Lung (tissue), 17 donors: ENCODE measurements at places on chromosomes 1 and 21. TPM values are rescaled to one million over a fixed set of nuclear protein-coding genes. Genes with fewer than 3 reads are reported as not detected.
A peak's percentile ranks its signal among the peaks of the same experiment; 100 is the strongest.

DNA sequence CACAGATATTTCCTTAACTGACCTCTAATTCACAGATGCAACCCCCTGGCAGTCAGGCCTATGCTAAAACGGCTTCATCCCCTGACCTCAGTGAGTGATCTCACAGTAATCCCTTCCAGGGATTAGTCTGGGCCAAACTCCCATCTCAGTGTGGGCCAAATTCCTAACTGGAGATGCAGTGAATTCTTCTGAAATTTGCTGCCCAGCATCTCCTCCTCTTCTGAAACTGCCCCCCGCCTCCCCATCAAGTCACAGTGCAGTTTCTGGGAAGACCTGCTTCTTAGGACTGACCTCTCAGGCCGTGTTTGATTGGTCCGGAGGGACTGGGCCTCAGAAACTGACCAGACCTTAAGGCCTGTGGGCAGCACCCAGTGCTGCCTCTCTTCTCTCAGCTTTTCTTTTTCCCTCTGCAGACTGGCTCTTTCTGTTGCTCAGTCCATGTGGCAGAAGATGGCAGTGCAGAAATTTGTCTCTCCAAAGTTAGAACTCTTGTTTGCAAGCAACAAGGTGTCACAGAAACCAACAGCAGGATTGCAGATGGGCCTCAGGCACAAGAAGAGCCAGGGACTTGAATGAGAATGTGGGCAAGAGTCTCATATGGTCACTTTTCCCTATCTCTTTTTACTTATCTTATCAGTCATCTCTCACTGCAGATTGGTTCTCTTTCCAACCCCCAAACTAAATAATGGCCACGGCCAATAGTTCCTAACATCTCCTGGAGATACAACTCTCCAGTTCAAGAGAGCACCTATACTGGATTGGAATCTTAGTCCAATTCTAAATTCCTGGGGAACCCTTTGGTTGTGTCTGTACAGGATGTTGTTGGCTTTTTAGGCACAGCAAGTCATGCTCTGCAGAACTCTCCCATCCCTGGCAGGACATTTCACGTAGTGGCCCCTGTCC, 95.5 kb upstream of the RALGPS2 start:
- DNase-seq: no peak
- H3K36me3 ChIP-seq: no peaks in the 10 kb centered on the region
- H3K4me3 ChIP-seq: no peak overlapping the region
- no peaks in the 10 kb centered on the region for H3K27me3 ChIP-seq

GRCh38 chr1:247421074-247421473, 5.1 kb downstream of the NLRP3 start:
- no peaks in the 10 kb centered on the region for H3K27me3 ChIP-seq
- DNase-seq: no peak
- H3K4me3 ChIP-seq: no peak overlapping the region
- no peaks in the 10 kb centered on the region for H3K36me3 ChIP-seq
- H3K27ac ChIP-seq: no peak overlapping the region

- H3K27ac ChIP-seq: no peak within 1 kb of the TSS
- peak within 1 kb of the TSS; percentile 28 for H3K4me3 ChIP-seq
- peak; percentile 58 for DNase-seq
- H3K4me1 ChIP-seq: no peaks in the 10 kb centered on the region
- no peaks in the 10 kb centered on the region for H3K36me3 ChIP-seq
- H3K27me3 ChIP-seq: peaks cover 23% of the 10 kb centered on the region
These were observed at the start of gene PCP4L1 for GRCh38 chr1:161258439-161259344. TSS of gene PCP4L1 (plus strand) at chr1:161258745. CDS start at chr1:161258975, 230 bp downstream.

DNA sequence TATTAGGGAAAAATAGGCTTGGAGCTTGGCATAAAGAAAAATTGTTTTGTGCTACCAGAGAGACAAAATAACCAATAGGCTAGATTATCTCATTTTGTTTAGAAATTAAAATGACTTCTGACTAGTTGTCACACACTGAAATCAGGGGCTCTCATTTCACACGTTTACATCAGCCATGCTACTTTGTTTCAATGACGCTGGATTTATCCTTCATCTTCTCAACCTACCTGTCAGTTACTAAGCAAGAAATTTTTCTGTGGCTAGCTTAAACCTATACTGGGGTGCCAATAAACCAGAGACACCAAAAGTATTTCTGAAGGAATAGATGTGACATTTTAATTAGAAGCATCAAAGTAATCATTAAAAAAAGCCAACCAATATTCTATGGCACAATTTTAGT, 518.1 kb upstream of the NR5A2 start:
- no peak overlapping the region for H3K4me3 ChIP-seq
- H3K36me3 ChIP-seq: no peaks in the 10 kb centered on the region
- no peaks in the 10 kb centered on the region for H3K4me1 ChIP-seq
- DNase-seq: no peak
- H3K27me3 ChIP-seq: no peaks in the 10 kb centered on the region

- no peaks in the 10 kb centered on the region for H3K27me3 ChIP-seq
- no peaks in the 10 kb centered on the region for H3K36me3 ChIP-seq
- H3K4me1 ChIP-seq: no peaks in the 10 kb centered on the region
- H3K27ac ChIP-seq: no peak within 1 kb of the TSS
These were observed at the start of gene SLC45A3 for GRCh38 chr1:205680073-205680851. TSS of gene SLC45A3 (minus strand) at chr1:205680509. CDS start at chr1:205664656, 15,853 bp downstream.

GRCh38 chr1:221925947-221926346, 184.1 kb upstream of the DUSP10 start:
- no peak overlapping the region for H3K4me3 ChIP-seq
- no peak for DNase-seq
- H3K27me3 ChIP-seq: no peaks in the 10 kb centered on the region
- H3K4me1 ChIP-seq: no peaks in the 10 kb centered on the region
- no peak overlapping the region for H3K27ac ChIP-seq

DNA sequence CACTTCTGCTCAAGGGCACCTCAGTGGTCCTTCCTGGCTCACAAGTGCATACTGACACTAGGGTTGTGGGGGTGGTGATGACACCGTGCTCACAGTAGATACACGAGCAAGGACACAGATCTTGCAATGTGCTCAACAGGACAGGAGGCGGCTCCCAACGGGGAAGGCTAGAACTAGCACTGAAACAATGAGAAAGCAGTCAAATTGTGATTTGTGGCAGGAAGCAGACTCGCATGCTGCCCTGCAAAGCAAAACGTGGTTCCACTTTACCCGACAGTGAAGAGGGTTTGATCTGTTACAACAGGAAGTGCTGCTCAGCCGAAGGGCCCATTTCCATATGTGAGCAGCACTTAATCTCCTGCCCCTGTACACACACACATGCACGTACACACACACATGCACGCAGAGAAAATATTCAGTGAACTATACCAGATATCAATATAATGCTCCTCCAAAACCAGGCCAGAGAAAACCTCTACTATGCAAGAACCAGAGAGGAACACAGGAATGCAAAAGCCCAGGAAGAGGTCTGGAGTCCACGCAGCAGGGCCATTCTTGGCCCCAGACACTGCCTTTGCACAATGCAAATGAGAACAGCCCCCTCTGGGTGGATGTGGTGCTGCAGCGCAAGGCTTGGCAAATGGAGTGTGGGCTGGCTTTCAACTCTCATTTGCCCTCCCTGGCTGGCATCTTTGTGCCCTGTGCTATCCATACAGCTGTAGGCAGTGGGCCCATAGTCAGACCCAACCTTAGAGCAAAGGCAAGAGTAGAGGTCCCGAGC, 47.1 kb downstream of the KANK4 start:
- peaks cover 5% of the 10 kb centered on the region for H3K4me1 ChIP-seq
- H3K4me3 ChIP-seq: no peak overlapping the region
- no peaks in the 10 kb centered on the region for H3K27me3 ChIP-seq
- no peaks in the 10 kb centered on the region for H3K36me3 ChIP-seq

DNA sequence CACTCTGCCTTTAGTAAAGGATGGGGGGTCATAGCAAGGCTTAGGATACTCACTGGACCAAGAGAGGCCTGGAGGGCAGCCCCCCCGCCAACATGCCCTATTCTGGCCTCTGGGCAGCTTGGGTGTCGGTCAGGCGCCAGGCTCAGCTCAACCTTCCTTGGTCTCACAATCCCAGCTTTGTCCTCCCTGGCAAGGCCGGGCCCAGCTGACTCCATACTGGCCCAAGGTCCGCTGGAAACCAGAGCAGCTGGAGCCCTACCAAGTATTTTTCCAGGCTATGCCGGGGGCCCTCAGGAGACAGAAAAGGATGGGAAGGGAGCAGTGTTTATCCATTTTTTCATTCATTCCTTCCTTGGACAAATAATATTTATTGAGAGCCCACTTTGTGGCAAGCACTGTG, 6.2 kb downstream of the FBXO2 start:
- H3K27me3 ChIP-seq: peaks cover 33% of the 10 kb centered on the region
- H3K27ac ChIP-seq: no peak overlapping the region
- no peaks in the 10 kb centered on the region for H3K4me1 ChIP-seq

GRCh38 chr1:190453550-190453949, 24.1 kb downstream of the BRINP3 start:
- H3K36me3 ChIP-seq: no peaks in the 10 kb centered on the region
- H3K4me1 ChIP-seq: no peaks in the 10 kb centered on the region
- DNase-seq: no peak
- H3K27me3 ChIP-seq: no peaks in the 10 kb centered on the region
- no peak overlapping the region for H3K4me3 ChIP-seq

DNA sequence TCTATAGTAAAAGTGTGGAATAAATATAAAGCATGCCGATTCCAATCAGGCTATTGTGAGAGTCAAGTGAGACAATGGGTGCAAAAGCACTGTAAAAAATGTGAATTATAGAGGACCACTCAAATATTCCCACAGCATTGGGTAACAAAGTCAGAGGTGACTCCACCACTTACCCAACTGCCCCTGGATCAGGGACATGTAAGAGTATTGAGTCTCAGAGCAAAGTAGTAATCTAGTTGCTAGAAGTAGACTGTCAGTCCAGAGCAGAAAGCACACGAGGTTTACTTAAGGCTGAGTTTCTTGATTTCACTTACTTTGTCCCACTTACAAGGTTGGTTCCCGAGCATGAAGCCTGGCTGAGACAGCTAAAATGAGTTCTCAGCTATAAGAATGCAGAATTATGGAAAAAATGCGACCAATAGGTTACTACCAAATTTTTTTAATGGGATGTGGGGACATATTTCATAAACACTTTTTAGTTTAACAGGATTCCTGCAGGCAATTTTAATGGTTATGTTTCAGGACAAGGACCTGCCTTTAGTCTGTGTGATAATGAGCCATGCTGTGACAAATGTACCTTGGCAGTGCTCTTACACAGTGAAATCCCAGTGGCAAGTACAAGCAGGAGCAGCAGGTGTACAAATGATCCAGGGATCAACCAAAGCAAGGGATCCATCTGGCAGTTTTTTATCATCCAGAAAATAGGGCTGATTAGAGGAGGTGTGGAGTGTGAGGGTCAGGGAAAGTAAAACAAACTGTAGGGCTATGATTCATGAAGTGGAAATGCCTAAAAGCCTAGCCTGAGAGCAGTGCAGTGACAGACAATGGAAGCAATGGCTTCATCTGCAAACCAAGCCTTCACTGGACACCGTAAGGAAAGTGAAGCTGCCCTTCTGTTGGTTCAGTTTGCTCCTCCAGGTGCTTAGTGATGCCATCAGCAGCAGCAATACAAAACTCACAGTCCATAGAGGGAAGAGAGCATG, 156.2 kb upstream of the SPAG17 start:
- H3K4me1 ChIP-seq: no peaks in the 10 kb centered on the region
- no peak overlapping the region for H3K4me3 ChIP-seq
- no peak for DNase-seq
- no peaks in the 10 kb centered on the region for H3K27me3 ChIP-seq

- H3K27me3 ChIP-seq: no peaks in the 10 kb centered on the region
- no peak for DNase-seq
- no peak overlapping the region for H3K4me3 ChIP-seq
- no peak overlapping the region for H3K27ac ChIP-seq
- peaks cover 4% of the 10 kb centered on the region for H3K4me1 ChIP-seq
These were observed 79.0 kb downstream of the CD58 start for GRCh38 chr1:116491700-116492357.

DNA sequence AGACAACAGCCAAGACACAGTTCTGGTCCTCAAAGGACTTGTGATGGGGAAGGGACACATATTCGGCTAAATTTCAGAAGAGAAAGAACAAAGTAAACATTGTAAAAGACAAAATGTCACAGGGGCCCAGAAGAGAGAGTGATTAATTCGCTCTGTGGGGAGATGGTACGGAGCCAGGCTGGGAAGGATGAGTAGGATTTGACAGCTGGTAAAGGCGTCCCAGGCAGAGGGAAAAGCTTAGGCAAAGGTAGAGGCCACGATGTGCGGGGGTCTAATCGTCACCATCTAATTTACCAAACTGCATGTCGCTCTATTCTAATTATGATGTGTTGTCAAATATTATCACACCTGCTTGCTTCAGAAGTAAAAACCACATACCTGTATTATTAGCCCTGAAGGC, 17.3 kb upstream of the EFNA1 start:
- no peaks in the 10 kb centered on the region for H3K4me1 ChIP-seq
- no peaks in the 10 kb centered on the region for H3K27me3 ChIP-seq
- H3K36me3 ChIP-seq: no peaks in the 10 kb centered on the region
- H3K27ac ChIP-seq: no peak overlapping the region
- DNase-seq: no peak

GRCh38 chr21:18602711-18603110, 199.1 kb upstream of the TMPRSS15 start:
- no peaks in the 10 kb centered on the region for H3K36me3 ChIP-seq
- H3K4me3 ChIP-seq: no peak overlapping the region
- no peak for DNase-seq

GRCh38 chr1:32770741-32771548, 46.2 kb downstream of the YARS1 start:
- no peak overlapping the region for H3K4me3 ChIP-seq
- no peaks in the 10 kb centered on the region for H3K27me3 ChIP-seq
- DNase-seq: no peak
- peaks cover 44% of the 10 kb centered on the region for H3K36me3 ChIP-seq
- no peaks in the 10 kb centered on the region for H3K4me1 ChIP-seq

DNA sequence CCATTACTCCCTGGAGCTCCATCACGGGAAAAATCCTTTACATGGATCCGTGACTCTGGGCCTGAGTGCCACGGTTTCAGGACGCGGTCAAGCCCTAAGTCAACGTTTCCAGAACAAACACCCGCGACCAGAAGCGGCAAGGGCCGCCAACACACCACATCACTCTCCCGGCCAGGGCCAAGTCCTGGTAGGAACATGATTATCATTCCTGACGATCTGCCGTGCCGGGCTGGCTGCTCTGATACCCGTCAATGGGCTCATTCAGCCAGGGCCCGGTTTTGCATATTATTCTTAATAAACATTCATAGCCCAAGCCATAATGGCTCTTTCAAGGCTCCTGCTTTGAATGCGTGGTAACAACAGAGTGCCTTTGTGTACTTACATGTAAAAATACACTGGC, 44.6 kb upstream of the SIM2 start:
- no peak overlapping the region for H3K27ac ChIP-seq
- peaks cover 5% of the 10 kb centered on the region for H3K4me1 ChIP-seq
- no peaks in the 10 kb centered on the region for H3K36me3 ChIP-seq
- no peak for DNase-seq
- H3K4me3 ChIP-seq: no peak overlapping the region

GRCh38 chr1:77271852-77272580, 9.8 kb upstream of the AK5 start:
- no peak overlapping the region for H3K27ac ChIP-seq
- H3K4me3 ChIP-seq: no peak overlapping the region
- H3K36me3 ChIP-seq: no peaks in the 10 kb centered on the region
- no peak for DNase-seq
- no peaks in the 10 kb centered on the region for H3K4me1 ChIP-seq
- H3K27me3 ChIP-seq: no peaks in the 10 kb centered on the region

GRCh38 chr21:41920476-41920875, 33.3 kb downstream of the C2CD2 start:
- no peak overlapping the region for H3K4me3 ChIP-seq
- no peak overlapping the region for H3K27ac ChIP-seq
- no peak for DNase-seq
- no peaks in the 10 kb centered on the region for H3K36me3 ChIP-seq
- no peaks in the 10 kb centered on the region for H3K27me3 ChIP-seq

- no peaks in the 10 kb centered on the region for H3K36me3 ChIP-seq
- H3K4me3 ChIP-seq: no peak overlapping the region
- DNase-seq: peak; percentile 45
These were observed 5.0 kb upstream of the CHI3L2 start for GRCh38 chr1:111222308-111223125.

Gene TOE1
- 10.9 TPM for total RNA-seq

Gene IL19
- 0.12 TPM for total RNA-seq

Gene MAP3K21
- total RNA-seq: 7.7 TPM

Gene DYNLT4
- total RNA-seq: 1.7 TPM

Gene SH2D1B
- 0.61 TPM for total RNA-seq
